Muscle of leg (tissue), 16 donors: ENCODE measurements at places on chromosomes 6 and 20.

GRCh38 chr6:147067184-147067583, 137.0 kb upstream of the STXBP5 start:
- DNase-seq = no peak

- DNase-seq = no peak
These were observed 10.9 kb upstream of the CGA start for GRCh38 chr6:87105823-87106222.

DNA sequence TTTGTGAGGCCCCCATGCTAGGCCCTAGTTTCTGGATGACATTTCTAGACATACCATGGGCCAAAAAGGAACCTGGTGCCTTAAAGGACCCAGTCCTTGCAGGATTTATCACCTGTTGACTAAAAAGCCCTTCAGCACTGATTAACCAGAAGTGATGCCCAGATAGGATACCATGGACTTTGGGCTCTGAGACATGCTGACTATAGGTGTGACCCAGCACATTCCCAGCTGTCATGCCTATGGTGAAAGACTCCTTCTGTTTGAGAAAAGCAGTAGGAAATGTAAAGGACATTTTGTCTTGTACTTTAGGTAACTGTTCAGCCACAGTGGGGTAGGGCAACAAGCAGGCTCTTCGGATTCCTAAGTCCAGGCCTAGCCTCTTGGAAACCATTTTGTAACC, 724.2 kb downstream of the CD109 start:
- DNase-seq = no peak

- DNase-seq = no peak
These were observed 4.1 kb downstream of the MAP1LC3A start for GRCh38 chr20:34562641-34563040.

DNA sequence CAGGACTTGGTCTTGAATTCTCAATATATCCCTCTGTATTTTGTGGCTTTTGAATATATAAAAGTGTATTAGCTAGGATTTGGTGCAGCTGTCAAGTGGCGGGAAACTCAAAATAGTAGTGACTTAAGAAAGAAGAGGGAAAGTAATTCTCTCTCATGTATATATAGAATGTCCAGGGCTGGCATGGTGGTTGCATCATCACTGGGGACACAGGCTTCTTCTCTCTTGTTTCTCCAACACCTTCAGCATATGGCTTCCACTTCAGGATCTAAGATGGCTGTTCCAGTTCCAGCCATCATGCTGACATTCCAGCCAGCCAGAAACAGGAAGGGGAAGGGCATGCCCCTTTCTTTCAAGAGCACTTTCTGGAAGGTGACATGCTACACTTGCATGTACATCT, 11.8 kb upstream of the GPR6 start:
- DNase-seq = no peak

- DNase-seq = no peak
These were observed 712.5 kb upstream of the NRSN1 start for GRCh38 chr6:23413327-23414050.

DNA sequence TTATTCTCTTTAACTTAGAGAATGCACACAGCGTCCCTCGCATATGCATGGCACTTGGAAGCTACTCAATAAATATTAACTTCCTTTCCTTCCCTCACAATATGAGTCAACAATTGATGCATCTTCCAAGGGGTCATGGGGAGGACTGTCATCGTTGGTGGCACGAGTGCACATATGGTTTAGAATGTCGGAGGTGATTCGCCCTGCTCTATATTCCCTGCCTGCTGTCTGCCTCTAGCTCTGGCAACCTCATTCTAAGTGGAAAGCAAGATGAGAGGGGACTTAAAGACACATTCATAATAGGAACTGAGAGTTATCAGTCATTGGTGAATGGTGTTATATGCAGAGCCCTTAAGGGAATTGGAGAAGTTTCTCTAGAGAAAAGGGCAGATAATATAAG, 44.6 kb downstream of the MAK start:
- no peak for DNase-seq
